A549 treated with AZD2906 at 1 μM for 4 hours (cell line): ENCODE measurements at places on chromosomes 7 and 10. TPM values are rescaled to one million over a fixed set of nuclear protein-coding genes. Genes with fewer than 3 reads are reported as not detected.

TUBB8 gene
- total RNA-seq = 0.05 to 0.12 TPM (median 0.07 TPM) in 3 of 5 replicates, not detected in the others

BPGM gene
- 16.2 to 22.8 TPM (median 18.3 TPM) in 5 replicates for total RNA-seq

LIPN gene
- total RNA-seq = not detected in 5 replicates

SFRP5 gene
- 2.5 to 3.7 TPM (median 3.2 TPM) in 5 replicates for total RNA-seq

CUZD1 gene
- 1.2 to 1.5 TPM (median 1.3 TPM) in 5 replicates for total RNA-seq

HOXA9 gene
- 0.37 to 0.89 TPM (median 0.53 TPM) in 5 replicates for total RNA-seq

SCIN gene
- total RNA-seq = 0.31 to 0.43 TPM (median 0.39 TPM) in 5 replicates

AOAH gene
- total RNA-seq = 0.09 TPM in 1 of 5 replicates, not detected in the others

SUN3 gene
- not detected in 5 replicates for total RNA-seq

HOXA3 gene
- total RNA-seq = 3.7 to 5.6 TPM (median 4.7 TPM) in 5 replicates

BMPR1A gene
- total RNA-seq = 18.7 to 28.6 TPM (median 23.1 TPM) in 5 replicates

CYP3A5 gene
- 1.1 to 1.9 TPM (median 1.4 TPM) in 5 replicates for total RNA-seq

PODXL gene
- total RNA-seq = 31.8 to 47.5 TPM (median 42.1 TPM) in 5 replicates

RHOBTB1 gene
- 14.9 to 19.1 TPM (median 16.4 TPM) in 5 replicates for total RNA-seq

CAV2 gene
- total RNA-seq = 164 to 209 TPM (median 188 TPM) in 5 replicates

OR13A1 gene
- total RNA-seq = 0.06 TPM in 1 of 5 replicates, not detected in the others

TSPAN12 gene
- total RNA-seq = 0.25 to 0.48 TPM (median 0.34 TPM) in 5 replicates

COL26A1 gene
- total RNA-seq = 0.44 to 0.74 TPM (median 0.52 TPM) in 5 replicates

FFAR4 gene
- total RNA-seq = 0.04 to 0.14 TPM (median 0.09 TPM) in 5 replicates

HMX2 gene
- total RNA-seq = 0.07 to 0.17 TPM (median 0.08 TPM) in 3 of 5 replicates, not detected in the others

TAC1 gene
- total RNA-seq = 0.07 TPM in 1 of 5 replicates, not detected in the others

BICC1 gene
- 17.0 to 25.8 TPM (median 18.2 TPM) in 5 replicates for total RNA-seq

CADPS2 gene
- 0.02 to 0.06 TPM (median 0.03 TPM) in 5 replicates for total RNA-seq

FGFBP3 gene
- 2.1 to 2.7 TPM (median 2.6 TPM) in 5 replicates for total RNA-seq

LEP gene
- not detected in 5 replicates for total RNA-seq

DNAJC9 gene
- total RNA-seq = 46.8 to 52.1 TPM (median 49.8 TPM) in 5 replicates

SGCE gene
- 46.9 to 53.3 TPM (median 49.5 TPM) in 5 replicates for total RNA-seq

FOXI2 gene
- total RNA-seq = not detected in 5 replicates

SH2B2 gene
- 1.5 to 3.7 TPM (median 3.2 TPM) in 5 replicates for total RNA-seq

TMEM225B gene
- total RNA-seq = 0.79 to 1.2 TPM (median 1.0 TPM) in 5 replicates

SFRP4 gene
- 3.1 to 4.3 TPM (median 3.6 TPM) in 5 replicates for total RNA-seq

PPA1 gene
- total RNA-seq = 224 to 282 TPM (median 236 TPM) in 5 replicates

PTN gene
- not detected in 5 replicates for total RNA-seq

GCK gene
- total RNA-seq = 0.05 TPM in 1 of 5 replicates, not detected in the others

RPEL1 gene
- 0.07 TPM in 2 of 5 replicates, not detected in the others for total RNA-seq

GJD4 gene
- total RNA-seq = not detected in 5 replicates

DLD gene
- 81.3 to 132 TPM (median 90.0 TPM) in 5 replicates for total RNA-seq

OGDHL gene
- total RNA-seq = 0.46 to 0.59 TPM (median 0.47 TPM) in 5 replicates

ACBD7 gene
- 1.0 to 1.4 TPM (median 1.2 TPM) in 5 replicates for total RNA-seq
